ENCODE measurements at places on chromosomes 1 and 21.

DNA sequence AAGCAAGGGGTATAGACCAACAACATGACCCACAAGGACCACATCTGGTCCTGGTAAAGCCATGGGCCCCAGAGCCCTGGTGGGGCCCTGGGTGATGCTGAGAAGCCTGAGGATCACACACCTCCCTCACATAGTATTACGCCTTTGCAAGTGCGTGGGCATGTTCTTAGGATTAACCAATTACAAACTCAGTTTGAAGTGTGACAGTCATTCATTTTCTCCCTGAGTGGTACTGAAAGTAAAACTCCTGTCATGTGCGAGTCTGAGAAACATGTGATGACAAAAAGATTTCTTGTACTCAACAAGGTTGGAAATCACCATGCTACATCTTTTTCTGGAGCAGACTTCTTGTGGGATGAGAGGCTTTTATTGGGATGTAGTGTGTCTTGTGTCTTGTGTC is 315.3 kb upstream of the DUSP10 start:
- DNase-seq, result no peak

DNA sequence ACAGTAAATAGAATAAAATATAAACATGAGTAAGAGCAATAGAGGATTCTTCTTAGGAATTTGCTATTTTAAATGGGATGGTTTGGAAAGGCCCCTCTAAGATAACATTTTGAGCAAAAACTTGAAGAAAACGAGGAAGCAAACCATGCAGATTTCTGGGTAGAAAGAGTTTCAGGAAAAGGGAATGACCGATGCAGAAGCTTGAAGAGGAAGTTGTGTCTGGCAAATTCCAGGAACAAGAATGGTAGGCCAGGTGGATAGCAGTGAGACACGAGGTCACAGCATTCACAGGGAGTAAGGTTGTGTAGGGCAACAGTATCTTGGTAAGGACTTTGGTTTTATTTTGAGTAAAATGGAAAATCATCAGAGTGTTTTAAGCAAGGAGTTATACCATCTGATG is 108.9 kb downstream of the PEX14 start:
- DNase-seq, result no peak

DNA sequence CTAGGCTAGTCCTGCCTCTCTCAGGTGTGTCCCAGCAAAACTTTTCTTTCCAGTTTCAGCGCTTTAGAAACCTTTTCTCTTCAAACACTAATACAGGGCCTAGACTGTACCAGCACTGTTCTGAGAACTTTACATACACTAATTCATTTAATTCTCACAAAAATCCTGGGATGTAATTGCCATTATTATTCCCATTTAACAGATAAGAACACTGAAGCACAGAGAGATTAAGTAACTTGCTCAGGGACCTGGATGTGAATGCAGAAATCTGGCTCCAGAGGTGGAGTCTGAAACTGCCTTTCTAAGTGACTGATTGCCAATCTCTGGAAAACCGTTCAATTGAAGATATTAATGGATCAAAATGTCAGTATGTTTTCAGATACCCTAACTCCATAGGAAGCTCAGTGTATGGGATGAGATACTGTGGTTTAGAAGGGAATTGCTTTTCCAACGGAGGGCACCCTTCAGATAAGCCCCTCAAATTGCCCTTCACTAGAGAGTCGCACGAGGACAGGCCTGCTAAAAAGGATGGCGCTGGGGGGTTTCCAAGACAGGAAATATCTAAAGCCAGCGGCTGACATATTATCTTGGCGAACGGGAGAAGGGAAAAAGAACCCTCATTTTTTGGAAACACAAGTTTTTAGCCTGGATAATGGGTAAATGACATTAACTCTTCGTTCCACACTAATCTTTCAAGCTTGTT is 698 bp upstream of the UCK2 start:
- DNase-seq, result no peak

DNA sequence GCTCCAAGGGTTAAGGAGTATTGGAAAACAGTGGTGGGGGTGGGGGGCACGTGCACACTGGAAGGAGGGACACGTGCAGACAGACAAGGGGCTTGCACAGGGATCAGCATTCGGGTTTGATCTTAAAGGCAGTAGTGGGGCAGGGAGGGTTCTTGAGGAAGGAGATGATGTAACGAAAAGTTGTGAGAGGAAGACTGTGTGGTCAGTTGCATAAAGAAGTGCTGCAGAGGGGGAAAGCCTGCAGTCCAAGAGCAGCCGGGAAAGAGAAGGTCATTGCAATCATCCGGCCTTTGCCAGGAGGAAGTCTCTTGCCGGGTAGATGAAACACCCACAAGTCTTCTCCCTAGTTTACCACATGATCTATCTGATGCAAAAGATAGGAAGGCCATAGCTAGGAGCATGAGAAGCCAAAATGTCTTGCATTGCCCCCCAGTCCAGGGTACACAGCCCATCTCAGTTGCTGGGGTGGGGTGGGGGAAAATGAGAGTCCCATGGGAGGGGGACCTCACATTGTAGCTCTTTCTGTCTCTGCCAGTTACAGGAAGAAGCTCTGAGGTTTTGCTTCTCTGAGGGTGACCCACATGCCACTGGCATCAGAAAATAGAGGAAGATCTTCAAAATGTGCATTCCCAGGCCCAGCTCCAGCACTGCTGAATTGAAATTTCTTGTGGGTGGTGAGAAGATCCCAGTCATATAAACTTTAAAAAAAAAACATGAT is 202.5 kb upstream of the RAB4A start:
- no peak for DNase-seq

DNA sequence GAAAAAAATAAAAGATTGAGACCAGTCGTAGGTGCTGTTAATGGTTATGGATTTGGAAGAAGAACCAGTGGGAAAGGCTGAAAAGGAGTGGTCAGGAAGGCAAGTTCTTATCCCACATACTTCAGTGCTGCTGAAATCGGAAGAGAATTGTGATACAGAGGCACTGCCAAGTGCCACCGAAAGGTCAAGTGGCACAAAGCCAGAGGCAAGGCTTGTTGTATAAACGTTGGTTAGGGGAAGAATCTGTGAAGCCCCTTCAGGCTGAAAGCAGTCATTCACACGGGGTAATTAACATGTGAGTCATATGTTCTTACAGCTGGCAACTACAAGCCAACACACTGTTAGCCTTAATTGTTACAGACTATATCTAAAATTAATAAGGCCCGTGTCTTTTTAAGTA is 48.8 kb downstream of the ZBTB40 start:
- DNase-seq, result no peak

DNA sequence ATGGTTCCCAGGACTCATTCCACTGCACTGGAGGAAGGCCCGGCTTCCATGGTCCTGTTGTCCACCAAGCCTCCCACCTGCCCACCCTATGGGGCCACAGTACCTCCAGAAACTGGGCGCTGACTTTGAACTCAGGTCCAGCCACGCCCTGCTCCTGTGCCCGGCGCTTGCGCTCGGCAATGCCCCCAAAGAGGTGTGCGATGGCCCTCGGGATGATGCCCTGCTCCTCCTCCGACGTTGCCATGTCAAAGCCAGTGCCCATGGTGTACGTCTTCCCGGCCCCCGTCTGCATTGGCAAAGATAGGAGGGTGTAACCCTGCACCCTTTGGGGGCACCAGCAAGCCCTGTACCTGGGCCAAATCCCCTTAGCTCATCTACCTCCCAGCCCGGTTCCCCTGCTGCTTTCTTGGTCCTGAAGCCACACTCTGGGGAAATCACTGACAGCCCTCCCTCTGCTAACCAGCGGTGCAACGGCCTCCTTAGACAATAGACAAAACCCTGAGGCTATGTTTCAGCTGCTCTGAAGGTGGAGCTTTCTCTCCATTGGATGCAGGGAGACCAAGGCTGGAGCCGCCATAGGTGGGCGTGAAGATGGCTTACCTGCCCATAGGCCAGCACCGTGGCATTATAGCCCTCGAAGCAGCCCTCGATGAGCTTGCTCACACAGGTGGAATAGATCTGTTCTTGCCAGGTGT is 14.7 kb downstream of the KIF21B start:
- no peak for DNase-seq

DNA sequence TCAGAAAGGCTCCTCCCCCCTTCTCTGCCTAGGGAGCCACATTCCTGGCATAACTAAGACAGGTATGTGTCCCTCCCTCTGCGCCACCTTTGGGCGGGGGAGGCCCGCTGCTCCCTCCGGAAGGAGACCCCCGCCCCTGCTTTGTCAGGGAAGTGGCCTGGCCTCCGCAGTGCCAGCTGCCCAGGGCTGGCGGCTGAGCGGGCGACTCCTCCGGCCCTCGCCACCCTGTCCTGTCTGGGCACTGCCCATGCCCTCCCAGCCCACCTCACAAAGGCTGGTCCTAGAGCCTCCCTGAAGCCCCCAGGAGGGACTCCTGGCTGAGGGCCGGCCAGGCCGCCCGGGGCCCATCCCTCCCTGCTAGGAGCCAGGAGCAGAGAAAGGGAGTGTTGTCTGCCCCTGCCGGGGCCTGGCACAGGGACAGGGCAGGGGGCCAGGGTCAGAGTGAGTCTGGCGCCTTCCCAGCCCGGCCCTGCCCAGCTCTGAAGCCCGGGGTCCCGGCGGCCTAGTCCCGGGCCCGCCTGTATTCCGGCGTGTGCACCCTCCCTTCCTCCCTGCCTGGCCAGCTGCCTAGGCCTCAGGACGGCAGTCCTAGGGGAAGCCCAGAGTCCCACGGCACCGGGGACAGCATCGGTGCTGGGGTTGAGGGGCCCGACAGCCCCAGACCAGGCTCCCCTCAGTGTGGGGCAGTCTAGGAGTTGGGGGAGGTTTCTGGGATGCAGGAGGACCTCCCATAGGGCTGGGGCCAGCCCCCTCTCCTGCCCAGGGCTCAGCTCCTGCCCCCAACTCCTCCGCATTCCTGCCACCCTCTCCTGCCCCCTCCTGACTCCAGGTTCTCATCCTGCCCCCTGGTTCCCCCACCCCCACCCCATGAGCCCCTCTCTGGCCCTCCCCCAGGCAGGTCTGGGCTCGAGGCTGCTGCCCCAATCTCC is 5.1 kb downstream of the AGRN start:
- no peak for DNase-seq

DNA sequence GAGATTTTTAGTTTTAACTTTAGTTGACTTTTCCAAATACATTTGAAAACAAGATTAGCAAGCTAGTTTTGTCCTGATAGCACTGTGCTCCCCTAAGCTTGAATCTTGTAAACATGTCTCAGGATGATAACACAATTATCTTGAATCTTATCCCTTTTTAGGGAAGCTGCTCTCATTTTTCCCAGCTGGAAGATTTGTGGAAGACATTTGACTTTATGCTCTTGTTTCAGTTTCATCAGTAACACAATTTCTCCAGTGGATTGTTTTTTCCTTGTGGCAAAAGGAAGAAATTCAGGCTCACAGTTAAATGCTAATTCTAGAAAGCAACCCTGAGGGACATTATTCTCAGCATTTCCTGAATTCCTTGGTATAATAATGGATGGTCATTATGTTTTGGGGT is 88.8 kb downstream of the CDC7 start:
- DNase-seq, result no peak

- no peak for DNase-seq
These were observed 18.8 kb downstream of the PLEKHM2 start for GRCh38 chr1:15702722-15703550.

GRCh38 chr1:8871965-8872399 is 6.5 kb downstream of the ENO1 start:
- DNase-seq, result no peak

GRCh38 chr1:58287894-58288623 is 258.5 kb downstream of the OMA1 start:
- DNase-seq, result no peak

DNA sequence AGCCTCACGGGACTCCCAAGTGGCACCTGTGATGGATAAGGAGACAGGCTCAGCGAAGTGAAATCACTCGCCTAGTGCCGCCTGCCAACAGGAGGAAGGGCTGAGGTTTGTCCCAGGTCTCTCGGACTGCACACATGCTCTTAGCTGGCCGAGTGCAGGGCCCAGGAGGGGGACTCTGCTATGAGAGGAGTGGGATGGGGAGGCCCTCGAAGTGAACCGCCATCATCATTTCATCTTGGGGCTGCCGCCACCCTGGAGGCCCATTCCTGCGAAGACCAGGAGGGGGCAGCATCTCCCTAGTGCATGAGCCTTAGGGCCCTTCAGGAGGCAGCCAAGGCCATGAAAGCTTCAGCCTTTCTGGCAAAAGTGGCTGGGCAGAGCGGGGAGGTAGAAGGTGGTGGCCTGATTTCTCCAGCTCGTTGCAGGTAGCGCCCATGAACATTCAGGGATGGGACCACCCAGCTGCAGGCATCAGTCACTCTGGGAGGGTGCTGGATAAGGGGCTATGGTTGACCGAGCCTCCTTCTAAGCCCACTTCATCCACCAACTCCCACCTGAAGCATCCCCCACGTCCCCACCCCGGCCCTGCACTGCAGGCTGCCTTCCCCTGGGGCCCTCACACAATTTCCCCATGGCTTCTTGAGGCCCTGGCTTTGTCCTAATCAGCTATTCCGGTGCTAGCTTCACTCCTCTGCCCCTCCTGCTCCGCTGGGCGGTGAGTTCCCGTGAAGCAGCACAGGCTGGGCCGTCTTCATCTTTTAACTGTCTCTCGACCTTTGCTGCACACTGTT is 17.2 kb upstream of the RASSF5 start:
- no peak for DNase-seq

DNA sequence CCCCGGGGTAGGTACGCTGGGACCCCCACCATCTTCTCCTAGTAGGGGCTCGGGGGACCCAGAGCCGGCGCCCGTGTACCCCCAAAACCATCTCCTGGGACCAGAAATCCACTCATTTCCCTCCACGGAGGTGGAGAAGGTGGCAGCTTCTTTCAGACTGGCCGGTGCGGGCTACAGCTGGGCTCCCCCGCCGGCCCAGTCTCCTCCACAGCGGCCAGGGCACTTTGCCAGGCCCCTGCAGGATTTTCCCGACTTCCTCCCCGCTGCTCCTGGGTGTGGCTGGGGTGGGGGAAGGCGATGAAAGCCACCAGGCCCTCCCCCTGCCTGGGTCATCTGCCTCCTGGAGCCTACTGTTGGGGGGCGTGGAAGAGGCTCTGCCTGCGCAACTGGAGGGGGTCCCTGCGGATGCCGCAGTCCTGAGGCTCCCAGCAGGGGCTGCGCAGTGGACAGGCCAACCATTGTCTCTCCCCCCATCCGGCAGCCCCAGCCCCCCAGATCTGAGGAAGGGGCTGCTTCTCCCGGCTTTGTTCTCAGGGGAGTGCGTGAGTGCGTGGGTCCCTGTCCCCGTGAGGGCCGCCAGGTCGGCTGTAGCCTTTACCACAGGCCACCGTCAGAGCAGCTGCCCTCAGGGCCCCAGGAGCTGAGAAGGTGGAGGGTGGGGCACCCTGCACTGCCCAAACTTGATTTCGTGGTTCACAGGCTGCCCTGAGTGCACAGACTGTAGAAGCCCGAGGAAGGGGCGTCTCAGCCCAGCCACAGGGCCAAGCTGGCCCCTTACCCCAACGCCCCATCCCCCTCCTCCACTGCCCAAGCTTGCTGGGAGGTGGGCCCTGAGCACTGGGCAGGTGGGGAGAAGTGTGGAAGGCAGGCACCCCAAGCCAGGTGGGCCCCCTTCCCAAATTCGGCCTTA is 1.3 kb downstream of the AGRN start:
- DNase-seq, result no peak

DNA sequence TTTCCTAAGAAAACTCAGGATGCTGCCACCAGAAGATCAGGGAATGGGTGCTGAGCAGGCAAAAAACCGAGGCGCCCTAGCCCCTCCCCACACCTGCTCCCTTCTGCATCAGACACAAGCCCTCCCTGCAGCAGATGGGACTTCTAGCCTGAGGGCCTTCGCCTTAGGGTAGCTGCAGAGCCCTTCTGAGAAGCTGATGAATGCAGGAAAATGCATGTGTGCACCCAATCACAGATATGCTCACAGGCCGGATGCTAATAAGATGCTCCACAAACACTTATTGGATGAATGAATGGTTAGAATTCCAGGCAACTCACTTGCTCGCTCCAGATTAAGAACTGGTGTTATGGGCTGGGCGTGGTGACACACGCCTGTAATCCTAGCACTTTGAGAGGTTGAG is 6.8 kb upstream of the C1orf210 start:
- DNase-seq, result no peak

Data from cortex of kidney (tissue), 1 donor.